Stimulated activated CD8-positive, alpha-beta memory T cell treated with anti-CD3 and anti-CD28 coated beads, Interleukin-12 subunit alpha, Interleukin-12 subunit beta, amount 100 ng/mL, for 1 hour (primary cell): ENCODE measurements at places on chromosomes 4 and X.

- no peak for DNase-seq
Observed at GRCh38 chrX:20015422-20015821, 24.6 kb upstream of the BCLAF3 start.

GRCh38 chr4:98828801-98829200, 100.1 kb downstream of the EIF4E start:
- no peak for DNase-seq

DNA sequence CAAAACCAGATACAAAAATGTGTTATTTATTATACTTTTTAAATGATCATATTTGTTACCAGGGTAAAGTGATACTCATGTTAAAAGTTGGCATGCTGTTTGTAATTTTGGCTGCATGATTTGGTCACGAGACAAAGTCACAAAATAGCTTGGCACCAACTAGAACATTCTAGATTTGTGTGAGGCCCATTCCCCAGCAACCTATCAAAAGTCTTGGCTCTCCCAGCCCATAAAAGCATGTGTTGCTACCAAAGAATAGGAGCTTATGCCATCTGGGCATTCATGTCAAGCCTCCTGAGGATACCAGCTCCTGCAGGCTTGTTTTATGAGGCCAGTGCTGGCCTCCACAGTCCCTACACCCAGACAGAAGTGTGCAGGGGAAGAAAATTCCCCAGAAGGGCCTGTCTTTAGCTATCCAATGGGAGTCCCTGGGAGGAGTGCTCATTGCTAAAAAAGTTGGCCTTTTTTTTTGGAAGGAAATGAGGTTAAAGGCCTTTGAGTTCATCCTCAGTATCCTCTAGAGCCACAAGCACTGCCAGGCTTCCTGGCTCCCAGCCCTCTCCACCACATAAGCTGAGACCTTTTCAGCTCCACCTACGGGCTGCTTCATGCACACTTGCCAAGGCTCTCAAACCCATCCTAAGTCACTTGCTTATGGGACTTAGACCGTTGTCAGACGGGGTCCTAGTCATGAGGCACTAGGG, 211.9 kb upstream of the EOLA2 start:
- DNase-seq = no peak

GRCh38 chr4:123841447-123842121, 445.0 kb downstream of the SPRY1 start:
- no peak for DNase-seq

GRCh38 chrX:119251386-119251785, 15.3 kb downstream of the PGRMC1 start:
- no peak for DNase-seq

GRCh38 chr4:61200916-61201526, 895 bp downstream of the ADGRL3 start:
- no peak for DNase-seq

- no peak for DNase-seq
Observed at GRCh38 chrX:153505361-153505760, 10.6 kb downstream of the BGN start.

DNA sequence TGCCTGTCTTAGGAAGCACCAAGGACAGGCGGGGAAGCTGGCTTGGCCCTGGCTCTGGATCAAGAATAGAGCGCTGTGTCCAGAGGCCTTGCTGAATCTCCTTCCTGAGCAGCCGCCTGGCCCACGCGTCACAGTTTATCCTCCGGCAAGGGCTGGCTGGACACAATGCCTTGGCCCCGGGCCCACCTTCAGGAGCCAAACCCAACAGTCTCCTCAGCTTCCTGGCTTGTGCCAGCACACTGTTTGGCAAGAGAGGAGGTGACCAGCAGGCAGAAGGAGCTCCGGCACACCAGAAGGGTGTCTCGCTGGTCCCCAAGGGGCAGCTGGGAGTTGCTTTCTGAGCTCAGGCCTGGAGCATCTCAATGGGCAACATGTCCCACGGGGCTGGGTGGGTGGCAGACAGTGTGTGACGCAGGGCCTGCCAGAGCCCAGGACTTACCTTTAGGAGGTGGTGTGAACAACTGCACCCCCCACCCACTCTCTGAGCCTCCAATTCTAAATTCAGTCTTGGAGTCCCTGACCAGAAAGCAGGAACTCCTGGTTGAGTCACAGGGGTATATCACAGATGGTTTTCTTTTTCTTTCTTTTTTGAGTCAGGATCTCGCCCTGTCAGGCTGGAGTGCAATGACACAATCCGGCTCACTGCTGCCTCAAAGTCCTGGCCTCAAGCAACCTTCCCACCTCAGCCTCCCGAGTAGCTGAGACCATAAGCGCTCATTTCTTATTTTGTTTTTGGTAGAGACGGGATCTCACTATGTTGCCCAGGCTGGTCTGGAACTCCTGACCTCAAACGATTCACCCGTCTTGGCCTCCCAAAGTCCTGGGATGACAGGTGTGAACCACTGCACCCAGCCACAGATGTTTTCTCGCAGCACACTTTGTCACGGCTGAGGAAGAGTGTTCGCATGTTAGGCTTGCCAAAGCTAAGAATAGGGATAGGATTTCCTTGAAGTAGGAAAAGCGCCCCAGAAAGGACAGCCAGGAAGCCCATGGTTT, 361.2 kb downstream of the BCOR start:
- no peak for DNase-seq

- no peak for DNase-seq
Observed at GRCh38 chr4:65391814-65392213, 278.5 kb downstream of the EPHA5 start.

DNA sequence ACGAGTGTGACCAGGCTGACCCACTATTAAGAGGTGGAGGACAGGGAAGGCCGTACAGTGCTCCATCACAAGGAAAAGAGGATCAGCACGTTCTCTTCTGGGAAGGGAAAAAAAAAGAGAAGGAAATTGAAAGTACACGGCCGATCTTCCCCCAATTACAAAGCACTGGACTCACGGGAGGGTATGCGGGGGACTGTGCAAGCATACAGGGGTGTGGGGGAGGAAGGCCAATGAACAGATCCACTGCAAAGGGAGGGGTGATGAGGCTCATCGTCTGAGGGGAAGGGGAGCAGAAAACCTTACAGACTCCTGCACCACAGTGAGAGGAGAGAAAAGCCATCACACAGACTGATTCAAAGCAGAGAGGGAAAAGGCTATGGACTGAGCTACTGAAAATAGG, 1.1 kb downstream of the ELK1 start:
- no peak for DNase-seq

- no peak for DNase-seq
Observed at GRCh38 chr4:27635936-27636913, 775.6 kb downstream of the STIM2 start.

- DNase-seq = no peak
Observed at GRCh38 chrX:21883258-21883657, 27.5 kb downstream of the YY2 start.

GRCh38 chr4:4504783-4505182, 37.1 kb downstream of the STX18 start:
- no peak for DNase-seq

DNA sequence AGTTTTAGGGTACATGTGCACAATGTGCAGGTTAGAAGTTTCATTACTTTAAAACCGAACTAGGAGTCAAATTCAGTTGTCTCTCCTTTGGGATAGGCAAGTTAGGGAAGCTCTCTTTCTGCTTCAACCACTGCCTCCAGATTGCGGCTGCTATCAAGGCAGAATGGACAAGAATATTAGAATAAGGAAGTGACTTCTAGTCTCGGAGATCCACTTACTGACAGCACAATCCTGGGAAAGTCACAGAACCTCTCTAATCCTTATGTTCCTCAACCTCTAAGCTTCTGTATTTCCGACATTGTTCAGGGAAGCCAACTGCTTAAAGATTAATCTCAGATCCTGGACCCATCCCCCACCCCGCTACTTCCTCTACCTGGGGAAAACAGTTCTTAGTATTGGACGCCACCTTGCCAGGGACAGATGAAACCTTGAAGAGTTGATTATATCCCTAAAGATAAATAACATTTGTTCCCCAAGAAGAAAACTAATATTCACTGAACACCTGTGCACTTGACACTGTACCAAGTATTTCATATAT, 2.1 kb downstream of the NUP62CL start:
- DNase-seq = no peak

GRCh38 chr4:58453956-58454355, 1343.8 kb upstream of the IGFBP7 start:
- no peak for DNase-seq

DNA sequence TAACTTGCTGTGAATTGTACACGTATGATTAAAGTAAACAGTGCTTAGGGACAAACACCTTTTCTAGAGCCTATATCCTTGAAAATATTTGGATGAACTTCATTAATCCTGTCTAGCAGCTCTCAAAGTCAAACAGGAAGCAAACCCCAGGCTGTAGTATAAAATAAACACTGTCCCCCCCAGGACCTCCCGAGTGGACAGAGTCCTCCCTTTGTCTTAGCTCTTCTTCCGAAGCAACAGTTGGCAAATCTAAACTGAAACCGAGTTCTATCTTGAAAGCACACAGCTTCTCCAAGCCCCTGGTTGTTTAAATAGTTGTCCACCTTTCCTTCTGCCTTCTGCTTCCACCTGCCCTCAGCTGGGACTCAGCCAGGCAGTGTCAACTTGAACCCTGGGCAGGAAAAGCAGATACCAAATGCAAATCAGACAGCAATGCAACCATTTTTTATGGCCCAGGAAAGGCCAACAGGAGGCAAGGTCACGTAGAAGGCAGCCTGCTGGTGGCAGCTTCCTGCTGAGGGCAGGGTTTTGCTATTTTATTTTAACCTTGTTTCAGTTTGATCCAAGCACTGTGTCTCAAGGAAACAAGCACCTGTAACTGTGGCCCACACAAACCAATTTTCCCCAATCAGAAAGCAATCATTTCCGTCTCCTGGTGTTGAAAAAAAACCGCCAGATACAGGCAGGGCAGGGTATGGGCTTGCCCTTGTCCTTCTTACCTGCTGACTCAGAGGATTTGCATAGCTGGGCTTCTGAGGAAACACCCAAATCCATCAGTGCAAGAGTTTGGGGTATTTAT, 110.3 kb upstream of the KIT start:
- no peak for DNase-seq
